A549 (cell line): ENCODE measurements at places on chromosomes 2 and 18.

DNA sequence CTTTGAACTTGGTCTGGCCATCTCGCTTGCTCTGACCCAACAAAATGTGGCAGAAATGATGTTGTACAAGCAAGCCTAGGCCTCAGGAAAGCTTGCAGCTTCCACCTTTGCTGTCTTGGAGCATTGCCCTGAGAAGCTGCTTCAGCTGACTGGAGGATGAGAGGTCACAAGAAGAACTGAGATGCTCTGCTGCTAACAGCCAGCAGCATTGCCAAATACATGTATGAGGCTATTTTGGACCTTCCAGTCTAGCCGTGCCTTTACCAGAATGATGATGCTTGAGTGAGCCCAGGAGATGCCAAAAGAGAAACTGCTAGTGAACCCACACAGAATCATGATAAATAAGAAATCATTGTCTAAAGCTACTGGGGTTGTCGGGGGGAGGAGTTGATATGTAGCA, 13.2 kb upstream of the ITGAV start:
- no peak for DNase-seq

GRCh38 chr18:8562919-8563318, 46.3 kb upstream of the RAB12 start:
- DNase-seq = no peak

DNA sequence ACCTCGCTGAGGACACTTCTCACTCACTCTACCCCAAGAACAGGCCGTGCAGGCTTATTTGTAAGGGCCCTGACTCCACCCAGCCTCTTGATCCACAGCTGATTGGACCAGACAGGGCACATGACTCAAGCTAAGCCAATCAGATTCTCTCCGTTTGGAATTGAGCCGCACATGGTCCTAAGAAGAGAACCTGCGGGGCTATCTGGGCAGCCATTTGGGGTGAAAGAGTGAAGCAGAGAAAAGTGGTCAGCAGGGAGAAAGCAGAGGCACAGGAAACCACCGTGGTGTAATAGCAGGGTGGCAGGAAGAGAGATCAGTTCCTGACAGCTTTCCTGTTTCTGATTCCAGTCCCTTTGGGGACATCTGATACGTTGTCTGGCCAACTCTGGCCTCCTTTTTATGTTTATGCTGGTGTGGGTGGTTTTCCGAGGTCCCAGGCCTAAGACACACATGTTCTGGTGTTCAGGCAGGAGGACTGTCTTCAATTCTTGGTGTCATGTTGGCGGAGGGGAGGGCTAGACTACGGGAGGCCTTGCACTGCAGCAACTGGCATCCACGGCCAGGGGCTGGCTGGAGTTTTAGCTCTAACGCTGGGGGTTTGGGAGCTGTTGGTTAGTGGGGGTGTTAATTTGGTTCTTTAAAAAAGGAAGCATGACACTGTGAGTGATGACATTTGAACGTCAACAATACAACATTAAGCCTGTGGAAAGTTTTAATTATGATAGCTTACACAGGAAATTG, 26.1 kb upstream of the SPTBN1 start:
- peak; percentile 14 for DNase-seq

DNA sequence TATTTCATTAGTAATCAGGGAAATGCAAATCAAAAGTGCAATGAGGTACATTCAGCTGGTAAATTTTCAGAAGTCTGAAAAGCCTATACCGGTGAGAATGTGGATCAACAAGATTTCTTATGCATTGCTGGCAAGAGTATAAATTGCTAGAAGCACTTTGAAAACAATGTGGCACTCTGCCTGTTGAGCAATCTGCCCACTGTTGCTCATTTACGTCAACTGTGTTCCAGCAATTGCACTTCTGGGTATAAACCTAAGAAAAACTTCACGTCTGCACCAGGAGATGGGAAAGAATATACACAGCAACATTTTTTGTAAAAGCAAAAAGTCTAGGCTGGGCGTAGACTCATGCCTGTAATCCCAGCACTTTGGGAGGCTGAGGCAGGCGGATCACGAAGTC, 40.8 kb downstream of the MTERF4 start:
- DNase-seq = no peak

GRCh38 chr2:227772197-227772661, 26.5 kb downstream of the SCYGR8 start:
- no peak for DNase-seq

- DNase-seq = no peak
Observed at GRCh38 chr2:197131558-197131855, 179.1 kb downstream of the ANKRD44 start.
